Globus pallidus (tissue), 1 donor: ENCODE measurements at places on chromosomes 4 and X.

DNA sequence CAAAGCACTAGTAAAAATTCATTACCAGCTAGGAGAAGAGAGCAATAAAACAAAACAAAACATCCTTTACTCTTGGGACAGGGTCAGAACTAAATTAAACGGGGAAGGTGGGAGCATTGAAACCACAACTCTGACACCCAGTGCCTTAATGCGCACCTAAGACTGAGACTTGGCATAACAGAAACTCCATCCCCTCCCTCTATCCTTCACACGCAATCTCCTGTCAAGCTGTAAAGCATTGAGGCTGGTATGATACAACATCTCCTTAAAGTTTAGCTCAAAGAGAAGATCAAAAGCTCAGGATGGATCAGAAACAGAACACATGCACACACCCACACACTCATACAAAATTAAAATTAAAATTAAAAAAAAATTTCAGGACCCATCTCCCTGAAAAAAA lies 951.3 kb downstream of the STIM2 start:
- DNase-seq: no peak

DNA sequence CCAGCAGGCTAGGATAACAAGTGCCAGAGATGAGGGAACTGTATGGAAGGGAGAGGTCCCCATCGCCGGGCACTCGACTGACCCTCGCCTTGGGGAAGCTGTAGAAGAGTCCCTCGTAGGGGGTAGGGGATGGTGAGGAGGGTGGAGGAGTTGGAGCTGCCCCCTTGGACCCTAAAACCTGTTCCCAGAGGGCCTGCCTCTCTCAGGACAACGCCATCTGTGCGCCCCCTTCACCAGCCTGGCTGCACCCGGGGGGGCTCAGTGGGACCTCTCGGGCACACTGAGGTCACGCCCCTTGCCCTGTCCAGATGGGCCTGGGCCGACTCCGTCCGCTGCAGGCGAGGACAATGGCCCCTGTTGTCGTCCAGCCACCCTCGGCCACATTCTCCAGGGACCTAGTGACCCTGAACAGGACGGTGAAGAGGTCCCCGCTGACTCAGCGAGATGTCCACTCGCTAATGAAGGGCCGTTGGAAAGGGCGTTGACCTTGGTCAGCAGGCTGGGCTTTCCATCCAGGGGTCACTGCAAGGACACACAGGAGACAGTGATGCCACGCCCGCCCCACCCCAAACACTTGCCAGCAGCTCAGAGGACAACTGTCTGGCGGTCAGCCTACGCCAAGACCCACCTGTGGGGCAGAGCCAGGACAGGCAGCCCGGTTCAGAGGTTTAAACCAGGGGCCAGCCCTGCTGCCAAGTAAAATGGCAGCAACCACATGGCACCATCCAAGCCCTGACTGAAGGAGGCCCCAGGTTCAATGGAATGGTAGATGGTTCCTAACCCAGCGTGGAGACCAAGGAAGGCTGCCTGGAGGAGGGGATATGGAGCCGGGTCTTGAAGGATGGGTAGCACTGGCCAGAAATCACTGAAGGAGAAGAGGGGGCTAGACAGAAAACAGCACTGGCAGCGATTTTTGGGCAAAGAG lies 51.2 kb downstream of the HMX1 start:
- DNase-seq: no peak

DNA sequence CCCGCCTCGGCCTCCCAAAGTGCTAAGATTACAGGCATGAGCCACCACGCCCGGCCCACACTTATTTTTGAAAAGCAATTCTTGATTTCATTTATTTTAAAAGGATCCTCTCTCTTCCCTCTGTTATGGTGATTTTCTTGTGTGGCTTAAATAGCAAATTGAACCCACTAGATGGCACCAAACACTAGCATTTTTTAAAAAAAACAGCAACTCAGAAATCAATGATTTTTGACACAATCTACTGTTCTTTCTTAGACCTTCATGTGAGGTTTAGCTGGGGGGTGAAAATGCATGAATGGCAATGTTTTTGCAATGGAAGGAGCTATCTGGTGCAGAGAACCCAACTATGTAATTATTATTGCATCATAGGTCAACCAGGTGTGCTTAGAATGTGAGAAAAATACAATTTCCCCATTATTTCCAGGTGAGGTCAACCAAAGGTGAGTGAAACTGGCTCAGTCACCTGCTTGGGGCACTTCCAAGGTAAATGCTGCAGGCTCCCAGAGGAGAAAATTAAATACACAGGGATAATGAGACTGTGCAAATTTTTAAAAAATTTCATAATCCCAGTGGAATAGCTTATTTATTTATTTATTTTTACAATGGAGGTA lies 226.7 kb upstream of the PRKX start:
- no peak for DNase-seq

- DNase-seq: no peak
These were observed 374.2 kb downstream of the SH2D1A start for GRCh38 chrX:124720532-124720931.

- DNase-seq: no peak
These were observed 34.7 kb upstream of the NAF1 start for GRCh38 chr4:163201358-163201757.

- no peak for DNase-seq
These were observed 981.3 kb downstream of the C4orf33 start for GRCh38 chr4:130077275-130077674.

GRCh38 chr4:95289028-95289634 lies 259.6 kb downstream of the UNC5C start:
- DNase-seq: no peak

DNA sequence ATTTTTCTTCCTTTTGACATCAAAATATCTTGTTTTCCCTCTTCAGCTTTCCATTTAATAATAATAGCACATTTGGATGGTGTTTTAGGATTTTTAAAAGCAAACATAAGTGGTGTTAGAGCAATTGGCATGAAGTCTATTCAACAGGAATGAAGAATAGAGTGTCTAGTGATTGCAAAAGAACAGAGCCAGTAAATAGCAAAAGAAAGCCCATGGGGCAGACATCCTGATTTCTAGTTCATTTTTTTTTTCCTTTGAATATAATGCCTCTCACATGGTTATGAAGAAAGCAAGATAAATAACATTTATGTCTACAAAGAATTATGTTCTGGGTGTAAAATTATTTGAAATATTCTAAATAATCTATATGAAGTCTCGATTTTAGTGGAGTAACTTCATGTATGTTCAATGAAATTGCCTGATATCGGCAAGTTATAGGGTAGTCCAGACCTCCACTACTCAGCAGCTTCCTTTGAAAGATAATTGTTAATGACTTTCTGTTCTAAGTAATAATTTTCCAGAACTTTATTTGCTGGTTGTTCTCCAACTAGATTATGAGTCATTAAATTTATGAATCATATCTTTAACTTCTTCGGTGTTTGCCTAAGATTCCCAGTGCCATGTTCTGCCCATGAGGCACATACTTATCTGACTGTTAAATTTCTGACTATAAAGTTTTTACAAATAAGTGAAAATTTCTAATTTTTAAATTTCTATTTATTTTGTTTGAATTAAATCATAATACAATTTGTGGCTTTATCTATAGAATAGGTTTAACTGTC lies 587.9 kb downstream of the TLL1 start:
- DNase-seq: no peak

GRCh38 chr4:41638866-41639265 lies 100.9 kb downstream of the LIMCH1 start:
- no peak for DNase-seq

GRCh38 chrX:63740382-63740781 lies 44.6 kb downstream of the ARHGEF9 start:
- DNase-seq: no peak

GRCh38 chr4:66516940-66517339 lies 846.7 kb upstream of the EPHA5 start:
- no peak for DNase-seq

GRCh38 chrX:23664496-23664895 lies 2.8 kb upstream of the PRDX4 start:
- no peak for DNase-seq

DNA sequence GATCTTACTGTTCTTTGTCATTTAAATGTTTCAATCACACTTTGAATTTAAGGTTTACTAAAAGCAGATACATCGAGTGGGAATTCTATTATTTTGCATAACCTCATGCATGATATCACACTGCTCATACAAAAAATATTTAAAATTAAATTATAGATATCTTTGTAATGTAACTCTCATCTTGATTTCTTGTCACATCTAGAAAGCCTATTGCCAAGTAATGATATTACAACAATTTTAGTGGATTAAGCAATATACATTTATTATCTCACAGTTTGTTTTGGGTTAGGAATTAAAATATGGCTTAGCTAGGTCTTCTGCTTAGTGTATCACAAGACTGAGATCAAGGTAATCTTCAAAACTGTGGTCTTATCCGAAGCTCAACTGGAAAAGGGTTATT lies 865.0 kb downstream of the CCSER1 start:
- DNase-seq: no peak

GRCh38 chr4:149140841-149141240 lies 674.8 kb downstream of the IQCM start:
- DNase-seq: no peak

GRCh38 chr4:92969650-92970379 lies 666.0 kb downstream of the GRID2 start:
- no peak for DNase-seq

DNA sequence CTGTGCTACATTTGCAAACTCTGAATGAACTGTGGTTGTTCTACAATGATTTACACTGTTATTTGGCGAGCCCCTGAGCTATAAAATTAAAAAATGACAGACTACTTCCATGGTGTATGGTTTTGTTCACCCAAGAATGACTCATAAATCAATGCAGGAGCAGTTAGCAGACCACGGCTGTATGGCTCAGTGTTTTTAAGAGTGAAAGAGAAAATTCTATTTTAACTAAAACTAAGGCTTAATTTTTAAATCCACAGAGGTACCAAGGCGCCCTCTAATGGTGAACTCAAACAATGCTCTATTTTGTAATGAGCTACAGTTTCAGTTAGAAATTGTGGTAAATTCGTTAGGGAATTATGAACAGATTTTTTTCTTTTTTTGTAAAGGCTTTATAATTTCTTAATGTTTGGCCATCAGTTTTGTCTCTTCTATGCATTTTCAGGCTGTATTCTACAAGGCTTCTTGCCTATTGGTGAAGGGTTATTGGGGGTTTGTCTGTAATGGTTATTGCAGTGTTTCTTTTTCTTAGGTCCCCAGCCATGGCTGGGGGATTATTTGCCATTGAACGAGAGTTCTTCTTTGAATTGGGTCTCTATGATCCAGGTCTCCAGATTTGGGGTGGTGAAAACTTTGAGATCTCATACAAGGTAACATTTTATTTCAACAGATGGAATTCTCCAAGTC lies 32.5 kb downstream of the HMGB2 start:
- DNase-seq: peak; percentile 24

DNA sequence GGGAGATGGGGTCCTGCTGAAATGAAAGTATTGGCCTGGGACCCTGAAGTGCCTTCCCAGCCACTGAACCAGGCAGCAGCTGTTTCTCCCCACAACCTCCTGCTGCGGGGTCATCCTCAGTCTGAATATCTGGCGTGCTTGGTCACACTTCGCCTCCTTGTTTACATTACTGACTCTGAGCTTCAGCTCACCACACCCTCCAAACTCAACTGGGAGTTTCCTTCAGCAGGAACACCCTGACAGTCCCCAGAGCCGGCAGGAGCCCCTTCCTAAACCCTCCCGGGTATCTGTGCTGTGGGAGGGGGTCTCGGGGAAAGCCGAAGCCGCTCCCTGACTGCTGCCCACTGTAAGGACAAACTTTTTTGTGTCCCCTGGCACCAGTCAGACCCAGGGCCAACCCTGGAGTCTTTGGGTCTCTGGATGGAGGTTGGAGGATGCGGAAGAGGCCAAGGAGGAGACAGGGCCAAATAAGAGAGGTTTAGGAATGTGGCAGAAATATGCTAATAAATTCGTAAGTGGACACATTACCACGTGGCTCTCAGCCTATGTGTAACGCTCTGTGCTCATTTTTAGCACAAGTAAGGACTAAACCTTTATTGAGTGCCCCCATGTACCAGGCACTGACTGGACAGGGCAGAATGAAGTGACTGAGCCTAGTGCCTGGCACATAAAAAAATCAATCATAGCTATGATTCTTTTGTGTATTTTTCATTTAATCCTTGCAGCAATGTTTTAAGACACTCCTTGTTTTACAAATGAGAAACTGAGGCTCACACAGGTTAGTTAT lies 20.7 kb downstream of the FHDC1 start:
- no peak for DNase-seq

GRCh38 chr4:54723820-54724219 lies 66.1 kb downstream of the KIT start:
- DNase-seq: no peak

- DNase-seq: no peak
These were observed 51.8 kb upstream of the DUX4 start for GRCh38 chr4:190121759-190122158.

DNA sequence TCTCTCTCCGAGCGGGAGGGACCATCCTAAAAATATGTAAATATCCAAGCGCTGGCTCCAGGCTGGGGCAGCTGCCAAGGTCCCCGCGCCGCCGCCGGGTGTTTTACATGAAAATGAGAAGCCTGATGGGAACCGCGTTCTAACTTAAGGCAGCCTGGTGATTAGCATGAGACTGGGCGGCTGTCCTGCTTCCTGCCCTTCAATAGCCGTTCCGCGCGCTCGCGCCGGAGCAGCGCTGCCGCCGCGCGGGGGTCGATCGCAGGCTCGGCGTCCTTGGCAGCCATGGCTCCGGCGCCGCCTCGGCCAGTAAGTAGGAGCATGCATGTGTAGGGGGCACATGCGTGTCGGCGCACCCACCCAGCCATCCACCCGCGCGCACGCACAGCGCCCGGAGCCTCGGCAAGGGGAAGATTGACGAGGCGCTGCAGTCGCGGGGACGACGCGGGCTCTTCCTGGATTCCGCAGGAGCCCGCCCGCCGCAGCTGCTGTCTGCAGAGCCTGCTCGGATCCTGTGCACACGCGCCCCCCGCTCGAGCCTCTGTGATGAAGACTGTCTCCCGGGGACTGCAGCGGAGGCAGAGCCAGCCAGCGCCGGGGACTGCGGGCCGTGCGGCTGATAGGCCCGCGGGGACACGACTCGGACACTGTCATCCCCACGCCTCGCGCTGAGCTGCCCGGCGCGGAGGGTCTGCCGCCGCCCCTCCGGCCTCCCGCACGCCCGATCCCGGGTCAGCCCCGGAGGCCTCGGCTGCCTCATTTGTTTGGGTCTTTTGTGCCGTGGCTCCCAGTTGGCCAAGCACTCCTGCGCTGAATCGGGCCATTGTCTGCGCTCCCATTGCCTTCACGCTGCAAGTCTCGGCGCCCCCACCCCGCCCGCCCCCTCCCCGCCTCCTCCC lies 734 bp downstream of the STOX2 start:
- DNase-seq: peak; percentile 86

DNA sequence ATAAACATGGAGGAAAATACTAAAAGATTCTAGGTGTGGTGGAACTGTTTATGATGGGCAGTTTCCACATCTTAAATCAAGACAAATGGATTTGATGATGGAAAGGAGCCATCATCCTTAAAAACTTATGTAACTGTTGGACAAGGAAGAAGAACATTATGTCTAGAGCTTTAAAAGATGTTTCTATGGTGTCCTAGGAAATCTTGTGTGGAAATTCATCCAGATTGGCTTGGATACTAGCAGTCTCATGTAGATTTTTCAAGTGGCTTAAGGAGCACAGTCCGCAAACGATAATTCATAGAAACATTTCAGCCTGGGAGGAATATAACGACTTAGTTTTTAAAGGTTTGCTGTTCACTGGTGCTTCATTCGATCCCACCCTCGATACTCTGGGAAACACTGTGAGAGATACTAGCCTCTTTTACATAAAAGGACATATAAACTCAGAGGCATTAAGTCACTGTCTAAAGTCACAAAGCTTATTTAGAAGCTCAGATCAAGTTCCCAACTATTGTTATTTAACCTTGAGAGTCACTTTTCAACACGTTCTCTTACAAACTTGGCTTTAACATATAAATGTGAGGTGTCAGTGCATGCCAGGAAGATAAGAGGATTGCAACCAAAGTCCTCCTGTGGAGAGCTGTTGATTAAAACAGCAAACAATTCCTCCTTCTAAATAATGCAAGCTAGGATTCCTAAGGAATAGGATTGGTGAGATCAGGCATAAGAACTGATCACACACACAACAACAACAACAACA lies 135.7 kb upstream of the SCML1 start:
- DNase-seq: no peak
